HepG2 (cell line): ENCODE measurements at places on chromosomes 16 and 17. TPM values are rescaled to one million over a fixed set of nuclear protein-coding genes. Genes with fewer than 3 reads are reported as not detected.

The TRPV2 gene
- total RNA-seq: 7.3 and 13.6 TPM in 2 replicates

The SPIRE2 gene
- total RNA-seq: 7.6 and 13.3 TPM in 2 replicates

The DOC2A gene
- total RNA-seq: 0.15 and 0.21 TPM in 2 replicates

The TEKT1 gene
- total RNA-seq: not detected in 2 replicates

DNA sequence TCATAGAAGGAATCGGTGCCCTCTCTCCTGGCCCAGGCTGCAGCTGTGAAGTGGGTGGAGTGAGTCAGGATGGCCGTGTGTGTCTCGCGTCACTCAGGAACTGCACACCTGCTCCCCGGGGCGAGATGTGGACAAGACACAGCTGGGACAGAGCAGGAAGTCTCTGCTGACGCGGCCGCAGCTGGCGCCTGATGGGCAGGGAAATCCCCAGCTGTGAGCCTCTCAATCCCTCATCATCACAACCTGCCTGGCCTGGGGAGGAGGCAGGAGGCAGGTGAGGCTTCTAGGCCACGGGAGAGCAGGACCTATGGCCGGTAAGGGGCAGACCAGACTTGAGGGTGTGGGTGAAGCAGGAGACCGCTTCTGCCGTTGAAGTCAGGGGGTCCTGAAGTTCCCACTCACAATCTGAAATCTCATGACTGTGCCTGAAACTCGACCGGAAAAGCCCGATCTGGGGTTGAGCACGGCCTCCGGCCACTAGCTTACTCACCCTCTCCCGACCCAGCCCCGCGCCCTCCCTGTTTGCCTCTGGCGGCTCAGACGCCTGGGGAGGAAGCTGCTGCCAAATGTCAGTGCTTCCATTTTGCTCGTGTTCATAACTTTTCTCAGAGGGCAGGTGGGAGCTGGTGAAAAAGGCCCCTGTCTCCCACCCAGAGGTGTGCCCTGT lies 1.1 kb upstream of the TRPV3 start:
- no peak for DNase-seq

GRCh38 chr17:77882481-77883212 lies 75.9 kb upstream of the TNRC6C start:
- DNase-seq: peak; percentile 18

GRCh38 chr16:25812215-25812614 lies 120.5 kb downstream of the HS3ST4 start:
- no peak for DNase-seq

DNA sequence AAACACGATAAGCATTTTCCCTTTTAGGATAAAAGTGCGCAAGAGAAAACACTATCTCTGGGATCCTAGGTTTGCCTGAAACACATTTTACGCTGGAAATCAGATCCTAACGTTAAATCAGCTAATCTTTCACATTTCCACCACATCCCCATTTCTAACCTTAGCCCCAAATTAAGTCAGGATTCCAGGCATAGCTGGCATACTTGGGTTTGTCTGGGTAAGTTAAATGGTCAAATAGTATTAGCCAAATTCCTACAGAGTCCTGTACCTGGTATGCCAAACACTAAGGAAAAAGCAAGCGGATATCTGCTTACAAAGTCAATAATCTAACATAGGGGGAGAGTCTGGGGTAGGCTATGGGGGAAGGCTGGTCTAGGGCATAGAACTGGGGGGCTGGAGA lies 557.4 kb upstream of the ZFHX3 start:
- DNase-seq: no peak

GRCh38 chr16:31382485-31383161 lies 10.5 kb upstream of the ITGAD start:
- peak; percentile 42 for DNase-seq

DNA sequence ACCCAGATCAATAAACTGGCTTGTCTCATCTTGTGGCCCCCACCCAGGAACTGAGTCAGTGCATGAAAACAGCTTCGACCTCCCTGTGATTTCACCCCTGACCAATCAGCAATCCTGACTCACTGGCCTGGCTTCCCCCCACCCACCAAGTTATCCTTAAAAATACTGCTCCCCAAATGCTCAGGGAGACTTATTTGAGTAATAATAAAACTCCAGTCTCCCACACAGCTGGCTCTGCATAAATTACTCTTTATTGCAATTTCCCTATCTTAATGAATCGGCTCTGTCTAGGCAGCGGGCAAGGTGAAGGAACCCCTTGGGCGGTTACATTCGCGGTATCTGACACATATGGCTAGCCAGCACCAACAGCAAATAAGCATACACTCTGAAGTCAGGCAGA lies 9.8 kb upstream of the RABEP1 start:
- DNase-seq: no peak

- no peak for DNase-seq
These were observed 24.4 kb downstream of the UBE2O start for GRCh38 chr17:76428511-76428910.

DNA sequence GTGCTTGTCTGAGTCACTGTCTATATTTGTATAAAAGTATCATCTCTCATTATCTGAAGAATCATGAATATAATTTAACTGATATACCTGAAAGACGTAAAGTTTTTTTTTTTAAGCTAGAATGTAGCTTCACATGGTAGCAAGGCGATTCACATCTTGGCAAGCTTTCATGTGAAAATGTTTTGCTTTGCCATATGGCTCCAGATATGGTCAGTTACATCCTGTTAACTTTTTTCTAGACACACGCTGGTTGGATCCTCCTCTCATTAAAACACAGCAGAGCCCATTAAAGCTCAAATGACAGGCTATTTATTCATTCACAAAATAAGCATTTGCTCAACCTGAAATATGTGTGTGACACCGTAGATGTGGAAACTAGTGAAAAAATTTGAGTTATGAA lies 412.8 kb downstream of the KIF2B start:
- no peak for DNase-seq

DNA sequence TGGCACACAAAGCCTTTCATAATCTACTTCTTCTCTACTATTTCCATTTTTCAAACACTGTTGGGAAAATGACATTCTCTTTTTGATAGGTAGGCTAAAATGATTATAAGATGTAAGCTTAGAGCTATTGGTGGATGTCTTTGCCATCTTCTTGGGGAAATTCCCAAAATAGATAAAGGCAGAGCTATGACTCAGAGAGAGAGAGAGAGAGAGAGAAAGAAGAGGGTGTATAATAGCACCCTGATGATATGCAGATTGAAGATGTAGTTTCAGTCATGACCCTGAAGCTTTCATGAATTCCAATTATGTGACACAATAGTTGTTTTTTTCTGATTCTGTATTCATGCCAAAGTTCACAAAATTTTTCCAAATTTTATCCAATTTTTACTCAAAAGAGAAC lies 529.1 kb downstream of the HS3ST4 start:
- DNase-seq: no peak

- DNase-seq: no peak
These were observed 121.7 kb downstream of the ABCC6 start for GRCh38 chr16:16101585-16101984.
